ENCODE measurements at places on chromosomes 1 and 21.

GRCh38 chr21:15190412-15190811, 125.6 kb upstream of the NRIP1 start:
- DNase-seq, result no peak

DNA sequence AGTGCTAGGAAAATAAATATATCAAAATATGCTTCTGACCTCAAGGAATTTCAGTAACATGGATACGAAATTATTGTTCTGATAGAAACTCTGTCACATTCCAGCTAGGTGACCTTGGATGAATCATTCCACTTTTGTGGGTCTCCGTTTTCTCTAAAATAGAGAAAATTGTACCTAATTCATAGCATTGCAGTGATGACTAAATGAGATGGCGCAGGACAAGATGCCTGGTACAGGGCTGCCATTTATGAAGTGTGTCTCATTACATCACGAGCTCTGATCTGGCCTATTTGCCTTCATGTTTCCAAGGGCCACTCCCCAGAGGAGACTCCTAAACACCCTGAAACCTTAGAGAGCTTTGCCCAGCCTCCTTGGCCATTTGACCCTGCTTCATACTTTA, 480.0 kb upstream of the USP24 start:
- no peak for DNase-seq

DNA sequence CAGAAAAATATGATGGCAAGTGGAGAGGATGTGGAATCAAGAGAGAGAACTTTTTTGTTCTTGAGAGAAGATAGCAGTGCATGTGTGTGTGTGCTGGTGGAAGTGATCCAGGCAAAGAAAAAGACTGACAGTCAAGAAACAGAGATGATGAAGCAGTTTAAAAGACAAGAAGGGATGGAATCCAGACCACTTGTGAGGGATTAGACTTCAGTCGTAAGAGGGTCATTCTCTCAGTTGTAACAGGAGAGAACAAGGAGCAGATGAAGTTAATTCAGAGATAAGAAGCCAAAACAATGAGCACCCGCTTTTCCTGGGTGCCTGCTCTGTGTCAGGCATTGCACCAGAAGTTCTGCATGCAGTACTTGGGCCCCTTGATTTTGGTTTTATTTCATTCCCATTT, 76.6 kb downstream of the RNF220 start:
- DNase-seq, result no peak

GRCh38 chr1:89360716-89361115, 3.1 kb upstream of the GBP6 start:
- DNase-seq, result no peak

GRCh38 chr21:22764222-22764621, 1766.0 kb downstream of the NCAM2 start:
- DNase-seq, result no peak

GRCh38 chr1:214006845-214007244, 19.1 kb downstream of the PROX1 start:
- no peak for DNase-seq

DNA sequence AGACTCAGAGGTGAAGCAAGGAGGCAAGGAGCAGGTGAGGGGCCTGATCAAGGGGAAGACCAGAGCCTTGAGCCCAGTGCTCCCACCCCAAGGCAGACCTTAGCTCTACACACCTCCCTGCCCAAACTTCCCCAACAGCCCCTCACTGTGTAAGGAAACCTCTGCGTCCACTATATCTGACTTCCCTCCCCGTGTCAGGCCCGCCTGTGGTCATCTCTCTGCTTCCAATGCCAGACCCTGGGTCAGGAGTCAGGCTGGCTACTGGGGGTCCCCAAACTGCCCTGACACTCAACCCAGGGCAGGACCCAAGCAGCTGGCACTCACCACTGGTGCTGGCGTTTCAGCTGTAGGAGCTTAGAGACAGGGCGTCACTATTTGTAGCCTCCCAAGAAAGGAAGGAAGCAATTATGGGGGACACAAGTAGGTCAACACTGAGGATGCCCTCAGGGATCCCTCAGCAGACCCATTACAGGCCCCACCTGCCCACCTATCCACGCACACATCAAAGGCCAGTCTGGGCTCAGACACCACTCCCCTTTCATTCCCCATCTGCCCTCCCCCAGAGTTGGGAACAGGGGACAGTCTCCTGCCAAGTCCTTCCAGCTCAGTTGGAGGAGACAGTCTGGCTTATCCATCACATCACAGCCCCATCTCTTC, 811 bp upstream of the S100A3 start:
- no peak for DNase-seq

GRCh38 chr1:22805672-22806038, 95.0 kb downstream of the EPHB2 start:
- no peak for DNase-seq
